ENCODE measurements at places on chromosomes 7 and 10.

GRCh38 chr10:46068117-46068516, 22.0 kb upstream of the MSMB start:
- DNase-seq, result no peak

DNA sequence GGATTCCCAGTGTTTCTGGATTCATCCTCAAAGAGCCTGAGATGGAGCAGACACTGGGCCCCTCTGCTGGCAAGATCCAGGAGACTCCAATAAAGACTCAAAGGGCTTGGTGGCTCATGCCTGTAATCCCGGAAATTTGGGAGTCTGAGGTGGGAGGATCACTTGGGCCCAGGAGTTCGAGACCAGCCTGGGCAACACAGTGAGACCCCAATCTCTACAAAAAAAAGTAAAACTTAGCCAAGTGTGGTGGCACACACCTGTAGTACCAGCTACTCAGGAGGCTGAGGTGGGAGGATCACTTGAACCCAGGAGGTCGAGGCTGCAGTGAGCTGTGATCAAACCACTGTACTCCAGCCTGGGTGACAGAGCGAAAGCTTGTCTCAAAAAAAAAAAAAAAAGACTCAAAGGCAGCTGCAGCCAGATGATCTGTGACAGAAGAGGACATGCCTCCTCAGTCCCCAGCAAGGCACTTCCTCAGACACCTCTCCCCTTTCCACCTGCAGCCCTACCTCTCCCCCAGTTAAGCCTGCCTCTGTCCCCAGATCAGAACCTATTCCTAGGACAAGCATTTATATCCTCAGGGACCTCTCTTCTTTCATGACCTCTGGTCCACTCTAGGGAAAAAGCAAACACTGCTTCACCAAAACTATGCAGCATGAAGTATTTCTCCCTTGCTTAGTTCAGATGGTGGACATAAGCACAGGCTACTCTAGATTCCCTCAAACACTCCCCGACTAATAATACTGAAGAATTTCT, 27.9 kb downstream of the PDLIM1 start:
- DNase-seq, result no peak

GRCh38 chr10:61761825-61762217, 99.1 kb downstream of the CABCOCO1 start:
- DNase-seq, result no peak

- DNase-seq, result no peak
Observed at GRCh38 chr7:28128608-28129007, 52.0 kb downstream of the JAZF1 start.

- DNase-seq, result no peak
Observed at GRCh38 chr7:116328161-116328560, 117.8 kb downstream of the TES start.

DNA sequence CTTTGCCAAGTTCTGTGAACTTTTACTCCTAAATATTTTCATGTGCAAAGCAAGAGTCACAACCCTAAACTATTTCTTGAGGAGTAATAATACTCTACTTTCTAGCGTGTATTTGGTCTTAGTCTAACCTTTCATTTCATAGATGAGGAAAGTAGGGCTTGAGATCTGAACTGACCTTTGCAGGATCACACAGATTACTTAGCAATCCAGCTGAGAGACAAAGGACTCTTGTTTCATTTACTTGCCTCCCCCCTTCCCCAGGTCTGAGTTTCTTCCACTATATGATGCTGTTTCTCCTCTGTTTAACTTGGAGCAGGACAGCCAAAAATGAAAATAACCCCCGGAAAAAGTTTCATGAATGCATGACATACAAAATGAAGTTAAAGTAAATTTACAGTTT, 75.3 kb upstream of the PTN start:
- DNase-seq, result no peak

DNA sequence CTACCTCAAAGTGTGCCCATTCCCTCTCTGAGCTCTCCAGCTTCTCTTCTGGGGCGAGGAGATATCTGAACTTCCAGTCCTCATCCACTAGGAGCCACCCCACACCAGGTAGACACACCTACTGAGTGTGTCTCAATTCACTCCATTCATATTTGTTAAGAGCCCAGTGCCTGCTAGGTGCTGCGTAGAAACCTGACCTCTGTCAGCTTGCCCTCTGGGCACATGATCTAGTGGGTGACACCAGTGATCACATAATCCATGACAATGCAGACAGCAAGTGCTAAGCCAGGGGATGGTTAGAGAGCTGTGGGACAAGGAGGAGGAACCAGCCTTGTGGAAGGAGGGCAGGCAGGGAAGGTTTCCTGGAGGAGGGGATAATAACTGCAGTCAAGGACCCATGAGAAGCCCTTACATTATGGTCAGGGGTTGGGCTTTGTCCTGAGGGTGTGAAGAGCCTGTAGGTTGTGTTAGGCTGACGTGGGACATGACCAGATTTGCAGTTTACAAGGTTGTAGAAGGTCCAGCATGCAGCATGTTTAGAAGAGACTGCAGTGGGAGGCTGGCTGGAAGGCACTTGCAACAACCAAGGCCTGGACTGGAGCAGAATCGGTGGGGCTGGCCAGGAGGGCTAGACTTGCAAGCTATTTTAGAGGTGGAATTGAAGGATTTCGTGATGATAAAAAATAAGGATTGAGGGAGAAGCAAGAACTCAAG, 81.8 kb downstream of the COL13A1 start:
- DNase-seq, result no peak

Data from chondrocyte (in vitro differentiated cells).